ENCODE measurements at places on chromosomes 7 and 10. TPM values are rescaled to one million over a fixed set of nuclear protein-coding genes. Genes with fewer than 3 reads are reported as not detected.

The LRRD1 gene
- total RNA-seq = not detected

- no peak for ATAC-seq
Measured at GRCh38 chr7:44561962-44562621, 11.6 kb downstream of the DDX56 start.

DNA sequence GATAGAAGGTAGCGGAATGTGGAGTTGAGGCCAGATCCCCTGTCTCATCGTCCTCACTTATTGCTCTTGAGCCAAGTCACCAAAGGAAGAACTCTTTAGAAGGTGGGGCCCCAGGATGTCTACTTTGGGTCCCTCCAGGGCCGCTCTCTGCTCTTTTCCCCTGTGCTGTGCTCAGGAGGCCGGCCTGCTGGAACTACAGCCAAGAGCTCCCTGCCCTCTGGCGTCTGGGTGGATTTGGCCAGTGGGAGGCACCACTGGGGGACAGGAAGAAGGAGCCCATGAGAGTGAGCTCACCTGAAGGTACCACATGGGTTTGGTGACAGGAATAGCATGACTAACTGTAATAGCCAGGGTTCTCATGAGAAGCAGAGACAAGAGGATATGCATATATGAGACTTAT, 97.7 kb upstream of the FAM180A start:
- ATAC-seq = no peak

DNA sequence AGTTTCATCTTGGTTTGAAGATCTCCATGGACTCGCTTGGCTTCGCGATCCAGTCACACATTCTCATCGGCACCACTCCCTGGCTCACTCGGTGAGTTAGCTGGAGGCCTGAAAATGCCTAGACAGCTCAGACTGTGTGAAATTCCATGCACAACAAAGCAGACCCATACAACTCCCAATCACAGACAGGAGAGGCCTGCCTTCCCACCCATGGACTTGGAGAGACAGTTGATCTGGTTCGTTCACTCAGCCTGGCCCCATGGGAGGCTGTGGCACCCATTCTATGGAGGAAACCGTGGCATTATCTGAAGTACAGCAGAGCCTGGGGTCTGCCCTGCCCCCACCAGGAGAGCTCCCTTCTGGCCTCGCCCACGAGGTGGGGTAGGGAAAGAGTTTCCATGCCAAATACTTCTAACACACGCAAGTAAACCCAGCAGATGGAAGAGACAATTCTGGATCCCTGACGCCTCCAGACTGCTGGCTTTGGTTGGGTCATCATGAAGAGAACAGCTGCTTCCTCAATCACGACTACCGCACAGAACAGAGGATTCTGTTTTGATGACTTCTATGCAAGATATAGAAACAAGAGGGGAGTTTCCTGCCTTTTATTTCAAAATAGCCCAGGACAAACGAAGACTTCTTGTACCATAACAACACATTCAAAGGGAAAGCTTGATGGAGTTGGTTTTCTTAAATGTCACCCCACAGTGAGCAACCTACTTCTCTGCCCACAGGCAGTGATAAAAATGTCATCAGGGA, 15.9 kb downstream of the FAM53B start:
- ATAC-seq = peak; percentile 63

Data from gastroesophageal sphincter (tissue), 4 donors.